ENCODE measurements at places on chromosomes 1 and 21.

DNA sequence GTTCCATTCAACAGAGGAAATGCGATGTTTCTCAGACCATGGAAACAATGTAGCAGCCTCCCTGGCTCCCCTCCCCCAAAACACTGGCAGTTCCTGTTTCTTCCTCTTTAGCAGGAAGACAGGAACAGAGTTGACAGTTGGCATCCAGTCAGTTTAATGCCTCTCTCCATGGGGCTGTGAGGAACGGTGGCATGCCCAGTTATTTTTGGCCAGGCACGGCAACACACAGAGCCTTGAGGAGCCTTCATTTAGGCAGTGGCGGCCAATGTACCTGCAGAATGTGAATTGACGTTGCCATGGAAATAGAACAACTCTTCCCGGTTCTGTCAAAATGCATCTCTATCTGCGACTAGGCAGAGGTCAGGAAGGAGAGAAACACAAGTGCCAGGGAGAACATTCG is 330.6 kb downstream of the DSCAM start:
- no peak for DNase-seq

- no peak for DNase-seq
Measured at GRCh38 chr21:42156690-42157605, 62.0 kb upstream of the ABCG1 start.

- no peak for DNase-seq
Measured at GRCh38 chr1:45793942-45794604, 9.3 kb upstream of the MAST2 start.

DNA sequence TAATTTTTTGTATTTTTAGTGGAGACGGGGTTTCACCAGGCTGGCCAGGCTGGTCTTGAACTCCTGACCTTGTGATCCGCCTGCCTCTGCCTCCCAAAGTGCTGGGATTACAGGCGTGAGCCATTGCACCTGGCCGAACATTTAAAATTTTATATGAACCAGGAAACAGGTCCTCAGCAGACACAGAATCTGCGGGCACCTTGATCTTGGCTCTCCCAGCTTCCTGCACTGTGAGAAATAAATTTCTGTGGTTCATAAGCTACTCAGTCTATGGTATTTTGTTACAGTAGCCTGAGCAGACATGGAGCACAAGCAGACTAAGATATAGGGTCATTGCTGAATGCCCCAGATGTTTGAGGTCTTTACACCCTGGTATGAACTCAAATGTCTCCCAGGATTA is 23.6 kb upstream of the CTH start:
- no peak for DNase-seq

- no peak for DNase-seq
Measured at GRCh38 chr1:233719655-233720341, 105.9 kb downstream of the KCNK1 start.

- DNase-seq, result no peak
Measured at GRCh38 chr1:209733409-209734192, 22.3 kb upstream of the TRAF3IP3 start.

DNA sequence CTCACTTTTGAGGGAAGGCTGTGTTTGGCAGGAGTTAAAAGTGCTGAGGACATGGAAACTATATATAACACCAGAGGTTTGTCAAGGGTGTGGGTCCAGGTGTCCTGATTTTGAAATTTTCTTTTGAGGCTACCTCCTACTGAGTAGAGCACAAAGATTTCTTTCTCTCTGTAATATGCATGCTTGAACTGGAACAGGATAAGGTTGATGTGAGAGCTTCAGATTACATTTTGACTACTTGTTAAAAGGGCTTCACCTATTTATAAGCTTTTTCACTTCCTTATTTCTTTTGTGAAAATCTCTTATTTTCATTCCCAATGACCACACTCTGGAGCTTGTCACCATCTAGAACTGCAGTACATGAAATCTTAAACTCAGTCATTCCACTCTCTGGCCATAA is 59.8 kb upstream of the PLA2G4A start:
- no peak for DNase-seq

DNA sequence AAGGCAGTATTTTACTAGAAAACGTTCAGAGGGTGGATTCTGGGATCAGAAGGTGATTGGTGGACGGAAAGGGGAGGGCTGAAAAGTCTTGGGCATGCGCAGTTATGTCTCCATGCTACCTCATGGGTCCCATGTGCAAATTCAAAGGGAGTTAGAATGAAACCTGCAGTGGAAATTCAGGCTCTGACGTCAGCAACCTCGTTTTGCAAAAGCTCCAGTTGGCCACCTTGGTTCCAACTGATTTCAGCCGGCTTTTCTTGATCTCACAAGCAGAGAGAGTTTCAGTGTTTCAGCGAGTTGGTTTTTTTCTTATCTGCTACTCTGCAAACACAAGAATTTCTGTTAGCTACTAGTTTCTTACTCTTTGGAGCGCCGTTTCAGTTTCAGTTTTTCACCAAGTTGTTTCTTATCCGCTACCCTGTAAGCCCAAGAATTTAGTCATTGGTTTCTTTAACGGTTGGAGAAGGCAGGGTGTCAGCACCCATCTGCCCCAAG is 69.8 kb upstream of the PGBD5 start:
- DNase-seq, result no peak

DNA sequence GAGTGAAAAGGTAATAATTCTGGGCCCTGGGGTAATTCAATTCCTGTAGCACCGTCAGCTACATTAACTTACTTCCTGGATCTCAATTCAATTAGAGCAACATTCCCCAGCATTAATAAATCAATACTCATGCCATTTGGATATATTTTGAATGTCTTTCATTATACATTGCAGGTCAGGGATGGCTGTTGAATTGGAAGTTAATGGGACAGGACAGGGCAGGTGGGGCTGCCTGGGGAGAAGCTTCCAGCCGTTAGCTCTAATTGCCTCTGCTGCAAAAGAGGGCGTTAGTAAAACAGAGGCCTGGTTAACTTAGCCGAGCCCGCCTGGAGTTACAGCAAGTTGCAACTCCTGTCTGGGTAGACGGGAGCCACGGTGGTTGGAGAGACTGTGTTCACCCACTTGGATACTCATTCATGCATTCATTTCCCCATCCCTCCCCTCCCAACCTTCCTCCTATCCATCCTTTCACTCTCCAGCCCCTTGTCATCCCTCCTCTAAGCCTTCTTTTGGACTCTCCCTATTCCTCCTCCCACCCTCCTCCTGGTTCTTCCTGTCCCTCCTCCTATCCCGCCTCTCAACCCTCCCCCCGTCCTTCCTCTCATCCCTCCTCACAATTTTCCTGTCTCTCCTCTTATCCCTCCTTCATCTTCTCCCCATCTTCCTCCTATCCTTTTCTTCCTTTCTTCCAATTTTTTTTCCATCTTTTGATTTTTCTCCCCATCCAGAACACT is 137.6 kb upstream of the RUNX3 start:
- DNase-seq, result no peak

GRCh38 chr1:162725301-162725837 is 65.1 kb upstream of the HSD17B7 start:
- DNase-seq, result no peak

GRCh38 chr21:39385299-39386145 is 36.6 kb upstream of the HMGN1 start:
- peak; percentile 79 for DNase-seq

DNA sequence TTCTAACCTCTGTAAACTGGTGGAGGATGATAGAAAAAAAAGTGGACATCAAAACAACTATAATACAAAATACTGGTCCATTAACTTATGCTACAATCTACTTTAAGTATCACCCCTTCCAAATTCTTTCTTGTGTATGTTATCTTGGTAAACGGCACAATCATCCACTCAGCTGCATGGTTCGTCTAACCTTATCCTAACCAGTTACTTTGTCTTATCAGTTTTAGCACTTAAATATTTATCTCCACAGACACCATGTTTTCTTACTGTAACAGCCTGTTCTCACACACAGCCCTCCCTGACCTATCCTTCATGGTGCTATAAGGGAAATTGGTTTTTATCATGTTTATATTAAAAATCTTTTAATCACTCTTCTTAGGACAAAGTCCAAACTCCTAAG is 157.2 kb downstream of the PTGER3 start:
- no peak for DNase-seq

GRCh38 chr21:15332572-15332971 is 267.8 kb upstream of the NRIP1 start:
- DNase-seq, result no peak

DNA sequence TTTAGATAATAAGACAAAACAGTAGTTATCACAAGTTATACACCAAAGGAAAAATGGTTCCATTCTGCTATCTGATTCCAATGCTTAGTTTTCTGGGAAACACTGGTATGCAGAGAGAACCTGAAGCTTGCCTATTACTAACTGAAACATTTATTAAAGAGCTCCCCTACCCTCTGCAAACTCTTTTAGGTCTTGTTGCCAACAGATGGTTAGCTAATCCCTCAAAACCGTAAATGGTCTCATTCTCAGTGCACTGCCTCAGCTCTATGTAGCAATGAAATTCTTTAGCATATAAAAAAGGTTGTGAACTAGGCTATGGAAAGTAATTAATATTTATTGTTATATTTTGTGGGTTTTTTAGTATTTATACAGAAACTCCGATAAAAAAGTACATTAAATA is 20.4 kb downstream of the C21orf91 start:
- no peak for DNase-seq

GRCh38 chr1:12756768-12757413 is 10.9 kb downstream of the CFAP107 start:
- DNase-seq, result no peak

DNA sequence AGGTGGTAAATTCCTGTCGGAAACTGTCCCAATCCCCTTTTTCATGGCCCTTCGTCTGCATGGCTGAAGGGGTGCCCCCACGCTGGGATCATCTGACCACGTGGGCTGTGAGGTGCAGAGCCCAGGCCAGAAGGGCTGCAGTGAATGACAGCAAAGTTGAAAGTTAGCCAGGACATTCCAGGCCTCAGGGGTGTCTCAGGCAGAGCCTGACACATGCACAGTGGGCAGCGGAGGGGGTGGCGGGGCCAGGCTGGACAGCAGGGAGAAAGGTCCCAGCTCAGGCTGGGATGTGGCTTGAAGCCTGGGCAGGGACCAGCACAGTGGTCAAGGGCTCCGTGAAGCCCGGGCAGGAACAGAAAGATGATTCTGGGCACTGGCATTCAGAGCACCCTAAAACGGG is 49.6 kb downstream of the GRIK3 start:
- DNase-seq, result no peak

- DNase-seq, result no peak
Measured at GRCh38 chr1:112849425-112850033, 106.5 kb downstream of the SLC16A1 start.

DNA sequence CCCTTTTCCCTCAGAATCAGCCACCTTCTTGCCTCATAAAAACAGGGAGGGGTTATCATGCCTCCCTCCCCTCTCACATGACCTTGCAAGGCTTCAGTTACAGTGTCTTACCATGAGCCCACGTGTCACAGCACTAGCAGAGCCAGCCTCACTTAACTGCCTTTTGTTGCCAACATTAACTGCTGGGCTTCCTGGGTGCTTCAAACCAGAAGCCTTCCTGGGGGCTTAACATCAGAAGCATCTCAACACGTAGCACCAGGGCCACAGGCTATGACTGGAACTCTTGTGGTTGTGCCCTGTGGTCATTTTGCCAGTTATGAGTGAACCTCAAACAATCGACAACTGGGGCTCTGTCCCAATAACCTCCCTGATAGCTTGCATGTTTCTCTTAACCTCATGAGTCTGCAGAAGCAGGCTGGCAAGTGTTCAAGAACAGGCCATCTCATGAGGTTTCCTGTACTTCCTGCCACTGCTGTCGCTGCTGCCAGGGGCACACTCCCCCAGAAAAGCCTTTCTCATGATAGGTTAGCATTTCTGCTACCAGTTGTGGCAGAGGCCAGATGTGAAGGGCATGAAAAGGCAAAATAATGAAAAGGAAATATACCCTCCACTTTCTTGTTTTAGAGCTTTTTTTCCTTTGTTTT is 132.2 kb downstream of the GLUL start:
- DNase-seq, result peak; percentile 81

DNA sequence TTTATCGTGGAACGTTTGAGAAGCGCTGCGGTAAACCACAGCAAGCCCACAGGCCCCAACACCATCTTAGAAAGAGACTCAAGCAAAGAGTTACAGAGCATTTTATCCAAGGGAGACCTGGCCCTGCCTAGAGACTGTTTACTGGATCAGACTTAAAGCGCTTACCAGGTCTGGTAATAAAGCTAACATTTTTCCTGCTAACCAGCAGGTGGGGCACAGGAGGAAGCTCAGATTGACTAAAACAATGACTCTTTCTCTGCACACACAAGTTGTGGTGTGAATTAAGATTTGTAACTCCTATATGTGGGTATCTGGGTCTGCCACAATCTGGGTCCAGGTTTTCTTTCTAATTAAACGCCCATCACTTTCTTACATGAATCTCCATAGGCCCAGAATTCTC is 136.5 kb upstream of the ETS2 start:
- no peak for DNase-seq

DNA sequence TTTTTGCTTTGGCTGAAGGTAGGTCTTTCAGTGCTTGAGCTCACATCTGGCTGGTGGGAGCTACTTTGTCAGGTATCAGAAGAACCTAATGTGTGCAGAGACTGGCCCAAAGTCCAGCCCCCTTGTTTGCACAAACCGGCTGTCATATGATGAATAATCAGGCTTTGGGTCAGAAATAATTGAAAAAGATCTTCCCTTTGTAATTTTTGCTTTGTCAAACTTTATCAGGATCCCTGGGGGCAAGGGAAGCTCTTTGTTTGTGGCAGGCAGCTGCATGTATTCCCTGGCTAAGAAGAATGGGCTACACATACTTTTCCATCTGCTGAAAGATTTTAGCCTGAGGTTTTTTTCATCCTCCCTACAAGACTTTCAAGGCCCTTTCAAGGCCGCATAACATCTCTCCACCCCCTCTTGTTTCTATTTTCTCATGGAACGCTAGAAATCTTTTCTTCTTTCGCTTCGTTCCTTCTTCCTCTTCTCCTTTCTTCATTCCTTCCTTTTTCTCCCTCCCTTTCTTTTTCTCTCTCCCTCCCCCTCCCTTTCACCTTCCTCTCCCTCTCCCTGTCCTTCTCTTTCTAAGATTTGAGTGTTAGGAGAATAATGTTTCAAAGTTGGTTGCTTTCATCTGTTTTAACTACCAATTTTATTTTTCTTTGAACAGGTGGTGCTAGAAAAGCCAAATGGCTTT is 25.5 kb downstream of the TUFT1 start:
- DNase-seq, result no peak

DNA sequence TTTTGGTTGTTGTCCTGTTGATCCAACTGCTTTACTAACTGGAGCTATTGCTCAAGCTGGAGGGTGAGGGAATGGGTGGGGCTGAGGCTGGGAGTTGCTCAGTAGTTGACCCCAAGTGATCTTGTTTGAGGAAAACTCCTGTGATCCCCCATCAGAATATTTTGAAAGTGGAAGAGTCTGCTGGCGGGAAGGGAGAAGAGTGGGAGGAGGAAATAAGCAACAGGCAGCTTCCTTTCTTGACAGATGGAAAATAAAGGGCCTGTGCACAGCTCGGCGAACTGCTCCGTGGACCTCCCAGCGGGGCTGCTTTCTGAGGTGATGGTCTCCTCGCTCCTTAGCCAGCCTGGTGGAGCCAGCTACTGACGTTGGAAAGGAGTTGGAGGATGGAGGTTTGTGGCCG is 199.1 kb upstream of the LMO4 start:
- no peak for DNase-seq

Data from ascending aorta (tissue), 2 donors.